ENCODE measurements at places on chromosomes 2 and 18. TPM values are rescaled to one million over a fixed set of nuclear protein-coding genes. Genes with fewer than 3 reads are reported as not detected.

The DNAH6 gene
- 1.3 TPM for total RNA-seq

The STAT4 gene
- 1.7 TPM for total RNA-seq

The POMC gene
- total RNA-seq, result 0.31 TPM

DNA sequence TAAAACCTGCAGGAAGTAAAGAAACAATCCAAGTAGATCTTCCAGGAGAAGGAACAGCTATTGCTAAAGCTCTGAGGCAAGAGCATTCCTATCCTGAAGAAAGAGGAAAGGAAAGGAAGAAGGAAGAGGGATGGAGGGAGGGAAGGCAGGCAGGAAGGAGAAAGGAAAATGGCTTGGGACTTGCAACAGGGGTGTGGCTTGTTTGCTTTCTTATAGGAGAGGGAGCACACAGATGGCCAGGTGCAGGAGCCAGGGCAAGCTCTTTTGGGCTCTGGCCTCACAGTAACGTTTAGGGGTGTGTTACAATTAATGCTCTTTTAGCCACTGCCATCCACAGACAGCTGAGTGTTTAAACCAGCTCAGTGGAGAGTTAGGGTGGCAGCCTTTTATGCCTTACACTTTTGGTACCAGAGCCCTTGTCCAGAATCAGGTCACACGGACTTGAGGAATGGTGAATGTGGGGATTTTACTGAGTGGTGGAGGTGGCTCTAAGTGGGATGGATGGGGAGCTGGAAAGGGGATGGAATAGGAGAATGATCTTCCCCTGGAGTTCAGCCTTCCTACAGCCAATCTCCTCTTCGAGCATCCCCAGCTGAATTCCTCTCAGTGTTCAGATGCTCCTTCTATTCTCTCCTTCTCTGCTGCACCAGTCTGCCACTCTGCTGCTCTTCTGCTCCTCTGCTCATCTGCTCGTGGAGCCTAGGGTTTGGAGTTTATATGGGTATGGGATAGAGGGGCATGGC lies 108.7 kb upstream of the SLC39A10 start:
- DNase-seq, result no peak

- peak; percentile 39 for DNase-seq
Observed at GRCh38 chr2:43707255-43708015, 31.2 kb upstream of the C1GALT1C1L start.

GRCh38 chr18:25275412-25276001 lies 76.5 kb downstream of the ZNF521 start:
- DNase-seq, result no peak

GRCh38 chr2:11082880-11083279 lies 72.4 kb upstream of the SLC66A3 start:
- DNase-seq, result no peak

Measured in left colon (tissue), 2 donors.